Activated T-cell treated with anti-CD3 and anti-CD28 coated beads, Interleukin-2, amount 50 U/mL, for 1 hour (primary cell): ENCODE measurements at places on chromosomes 1 and 21.
A peak's percentile ranks its signal among the peaks of the same experiment; 100 is the strongest.

DNA sequence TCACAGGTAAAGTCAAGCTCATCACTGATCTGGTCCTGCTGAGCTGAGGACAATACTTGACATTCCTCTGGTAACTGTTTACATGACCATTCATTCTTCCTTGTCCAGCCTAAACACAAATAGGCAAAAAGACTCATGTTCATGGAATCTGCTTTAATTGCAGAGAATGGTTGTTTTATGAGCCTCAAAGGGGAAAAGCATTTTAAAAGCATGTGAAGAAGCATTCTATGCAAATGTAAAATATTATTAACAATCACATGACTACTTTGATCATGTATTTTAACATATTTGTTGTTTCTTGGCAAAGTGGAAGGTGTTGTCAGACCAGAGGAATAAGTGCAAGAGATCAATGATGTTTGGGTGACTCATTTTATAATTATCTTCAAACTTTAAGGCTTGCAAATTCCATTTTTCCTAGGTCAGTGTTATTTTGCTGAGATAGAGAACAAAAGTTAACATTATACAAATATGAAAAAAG is 133.7 kb downstream of the RUNX1 start:
- no peak for DNase-seq

GRCh38 chr1:89998306-89998705 is 3.4 kb downstream of the ZNF326 start:
- DNase-seq, result no peak

- no peak for DNase-seq
Observed at GRCh38 chr1:79373481-79374125, 367.1 kb upstream of the ADGRL4 start.

DNA sequence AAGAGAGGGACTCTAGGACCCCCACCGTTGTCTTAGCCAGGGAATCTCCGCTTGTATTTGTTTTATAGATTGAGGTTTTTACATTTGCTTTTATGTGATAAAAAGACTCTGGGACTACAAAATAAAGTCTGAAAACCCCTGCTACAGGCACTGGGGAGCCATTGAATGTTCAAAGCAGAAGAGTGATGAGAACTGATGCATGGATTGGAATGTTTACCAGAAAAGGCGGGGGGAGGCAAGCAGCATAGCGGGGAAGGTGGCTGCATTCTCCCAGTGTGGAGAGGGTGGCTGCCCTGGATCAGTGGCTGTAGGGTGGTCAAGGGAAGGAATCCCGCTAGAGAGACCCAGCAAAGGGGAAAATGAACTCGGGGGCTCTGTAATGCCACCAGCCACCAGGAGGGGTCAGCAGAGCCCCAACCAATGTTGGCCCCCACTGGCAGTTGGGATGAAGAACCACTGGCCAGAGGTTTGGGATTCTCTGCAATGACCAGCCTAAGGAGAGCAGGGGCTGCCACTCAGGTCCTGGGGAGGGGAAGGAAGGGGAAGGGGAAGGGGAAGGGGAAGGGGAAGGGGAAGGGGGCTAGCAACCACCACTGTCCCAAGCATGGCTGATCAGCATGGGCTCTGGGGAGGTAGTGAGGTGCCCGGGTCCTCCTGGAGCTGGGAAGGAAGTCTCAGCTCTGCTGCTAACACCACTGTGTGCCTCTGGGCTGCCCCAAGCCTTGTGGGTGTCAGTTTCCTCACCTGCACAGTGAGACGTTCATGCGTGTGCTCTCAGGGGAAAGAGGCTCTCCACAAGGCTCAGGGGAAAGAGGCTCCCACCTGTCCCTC is 19.2 kb upstream of the PEF1 start:
- peak; percentile 74 for DNase-seq

DNA sequence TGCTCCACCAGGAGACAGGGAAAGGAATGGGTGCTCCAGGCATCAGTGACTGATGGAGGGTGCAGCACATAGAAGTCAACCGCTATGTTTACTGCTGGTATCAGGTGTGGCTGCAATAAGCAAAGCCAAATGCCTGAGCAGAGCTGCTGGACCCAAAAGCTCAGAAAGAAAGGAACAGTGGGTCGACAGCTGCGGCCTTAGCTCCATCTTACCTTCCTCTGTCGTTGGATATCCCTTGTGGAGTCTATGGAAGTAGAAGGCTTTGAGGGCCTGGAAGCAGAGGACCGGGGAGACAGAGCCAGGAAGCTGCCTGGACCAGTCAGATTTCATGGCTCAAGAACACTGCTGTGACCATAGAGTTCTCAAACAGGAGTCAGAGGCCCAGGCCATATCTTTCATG is 45.3 kb downstream of the RIMS3 start:
- DNase-seq, result no peak

DNA sequence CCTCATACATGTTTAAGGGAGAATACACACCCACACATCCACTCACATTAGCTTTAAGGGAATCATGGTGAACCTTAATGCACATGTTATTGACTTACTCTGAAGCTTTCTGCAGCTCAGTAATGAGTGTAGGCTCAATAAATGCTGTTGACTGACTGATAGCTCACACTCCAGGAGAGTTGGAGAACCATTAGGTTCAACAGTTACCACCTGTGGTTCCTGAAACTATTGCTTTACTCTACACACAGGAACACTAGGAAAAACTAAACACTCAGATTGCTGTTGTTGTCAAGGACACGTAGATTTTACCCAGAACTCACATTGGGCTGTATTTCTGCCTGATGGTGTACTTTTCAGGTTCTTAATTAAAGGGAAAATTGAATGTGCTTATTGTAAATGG is 37.3 kb downstream of the ZC3H11B start:
- DNase-seq, result no peak
